ENCODE measurements at places on chromosomes 7 and 10.

- no peak for DNase-seq
Observed at GRCh38 chr10:75108684-75109458, 2.6 kb upstream of the SAMD8 start.

DNA sequence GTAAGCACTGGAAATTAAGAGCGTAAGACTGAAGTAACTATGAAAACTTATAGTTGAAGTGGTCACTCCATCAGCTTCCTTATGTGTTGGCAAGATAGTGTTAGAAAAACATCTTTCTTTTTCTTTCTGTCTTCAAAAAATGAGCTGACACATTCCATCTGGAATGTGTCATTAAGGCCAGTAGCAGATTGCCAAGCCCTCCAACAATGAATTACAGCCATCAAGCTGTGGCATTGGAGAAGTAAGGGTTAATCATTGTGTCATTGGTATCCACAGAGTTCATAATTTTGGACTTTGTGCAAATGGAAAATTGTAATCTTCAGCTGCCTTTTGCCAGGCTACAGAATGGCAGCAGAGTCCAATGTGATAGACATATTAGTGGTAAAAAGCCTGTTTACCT is 926.3 kb downstream of the NRG3 start:
- DNase-seq: no peak

DNA sequence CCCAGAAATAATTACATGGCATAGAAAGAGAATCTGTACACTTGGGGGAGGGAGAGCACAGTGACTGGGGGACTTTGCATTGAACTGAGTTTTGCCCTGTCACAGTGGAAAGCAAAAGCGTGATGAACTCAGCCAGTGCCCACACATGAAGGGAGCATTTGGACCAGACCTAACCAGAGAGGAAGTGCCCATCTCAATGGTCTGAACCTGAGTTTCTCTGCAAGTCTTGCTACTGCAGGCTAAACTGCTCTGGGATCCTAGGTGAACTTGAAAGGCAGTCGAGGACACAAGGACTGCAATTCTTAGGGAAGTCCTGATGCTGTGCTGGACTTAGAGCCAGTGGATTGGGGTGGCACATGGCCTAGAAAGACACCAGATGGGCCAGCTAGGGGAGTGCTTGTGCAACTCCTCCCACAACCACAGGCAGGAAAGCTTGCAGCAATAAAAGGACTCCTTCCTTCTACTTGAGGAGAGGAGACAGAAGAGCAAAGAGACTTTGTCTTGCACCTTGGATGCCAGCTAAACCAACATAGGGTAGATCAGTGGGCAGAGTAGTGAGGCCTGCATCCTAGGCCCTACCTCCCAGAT is 259.0 kb downstream of the GRM8 start:
- no peak for DNase-seq

- no peak for DNase-seq
Observed at GRCh38 chr7:3280445-3280844, 20.6 kb upstream of the SDK1 start.

DNA sequence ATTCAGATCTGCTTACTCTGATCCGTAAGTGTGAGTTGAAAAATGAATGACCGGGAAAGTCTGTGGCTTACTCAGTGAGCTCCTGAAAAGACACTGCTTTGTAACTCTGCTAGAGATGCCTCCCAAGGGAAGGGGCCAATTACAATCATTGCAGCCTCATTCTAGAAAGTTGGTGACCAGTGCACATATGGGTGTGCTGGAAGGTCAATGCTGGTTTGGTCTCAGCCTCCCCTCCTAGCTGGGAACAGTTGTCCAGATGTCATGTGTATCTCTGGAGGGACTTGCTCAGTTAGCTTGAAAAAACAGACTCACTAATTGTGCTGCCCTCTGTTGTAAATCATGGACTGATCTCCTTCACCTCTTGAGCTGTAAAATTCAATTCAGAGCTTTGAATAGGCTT is 405.0 kb downstream of the ADRA2A start:
- no peak for DNase-seq

All from stimulated activated CD8-positive, alpha-beta memory T cell treated with anti-CD3 and anti-CD28 coated beads, Interleukin-4, amount 100 ng/mL, for 24 hours (primary cell).